CD4-positive, alpha-beta memory T cell (primary cell): ENCODE measurements at places on chromosomes 12 and 14.

DNA sequence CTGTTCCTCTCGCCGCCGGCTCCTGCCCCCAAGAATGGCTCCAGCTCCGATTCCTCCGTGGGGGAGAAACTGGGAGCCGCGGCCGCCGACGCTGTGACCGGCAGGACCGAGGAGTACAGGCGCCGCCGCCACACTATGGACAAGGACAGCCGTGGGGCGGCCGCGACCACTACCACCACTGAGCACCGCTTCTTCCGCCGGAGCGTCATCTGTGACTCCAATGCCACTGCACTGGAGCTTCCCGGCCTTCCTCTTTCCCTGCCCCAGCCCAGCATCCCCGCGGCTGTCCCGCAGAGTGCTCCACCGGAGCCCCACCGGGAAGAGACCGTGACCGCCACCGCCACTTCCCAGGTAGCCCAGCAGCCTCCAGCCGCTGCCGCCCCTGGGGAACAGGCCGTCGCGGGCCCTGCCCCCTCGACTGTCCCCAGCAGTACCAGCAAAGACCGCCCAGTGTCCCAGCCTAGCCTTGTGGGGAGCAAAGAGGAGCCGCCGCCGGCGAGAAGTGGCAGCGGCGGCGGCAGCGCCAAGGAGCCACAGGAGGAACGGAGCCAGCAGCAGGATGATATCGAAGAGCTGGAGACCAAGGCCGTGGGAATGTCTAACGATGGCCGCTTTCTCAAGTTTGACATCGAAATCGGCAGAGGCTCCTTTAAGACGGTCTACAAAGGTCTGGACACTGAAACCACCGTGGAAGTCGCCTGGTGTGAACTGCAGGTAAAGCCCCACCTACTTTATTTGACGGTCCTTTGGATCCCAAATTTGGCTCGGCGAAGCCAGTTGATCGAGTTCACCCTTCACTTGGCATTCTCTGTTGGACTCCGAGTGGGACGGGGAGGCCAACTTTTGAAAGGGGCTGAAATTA, 1.5 kb downstream of the WNK1 start:
- peak; percentile 53 for DNase-seq

- DNase-seq, result peak; percentile 99
These were observed 734 bp downstream of the FOXN3 start for GRCh38 chr14:89416002-89416995.

DNA sequence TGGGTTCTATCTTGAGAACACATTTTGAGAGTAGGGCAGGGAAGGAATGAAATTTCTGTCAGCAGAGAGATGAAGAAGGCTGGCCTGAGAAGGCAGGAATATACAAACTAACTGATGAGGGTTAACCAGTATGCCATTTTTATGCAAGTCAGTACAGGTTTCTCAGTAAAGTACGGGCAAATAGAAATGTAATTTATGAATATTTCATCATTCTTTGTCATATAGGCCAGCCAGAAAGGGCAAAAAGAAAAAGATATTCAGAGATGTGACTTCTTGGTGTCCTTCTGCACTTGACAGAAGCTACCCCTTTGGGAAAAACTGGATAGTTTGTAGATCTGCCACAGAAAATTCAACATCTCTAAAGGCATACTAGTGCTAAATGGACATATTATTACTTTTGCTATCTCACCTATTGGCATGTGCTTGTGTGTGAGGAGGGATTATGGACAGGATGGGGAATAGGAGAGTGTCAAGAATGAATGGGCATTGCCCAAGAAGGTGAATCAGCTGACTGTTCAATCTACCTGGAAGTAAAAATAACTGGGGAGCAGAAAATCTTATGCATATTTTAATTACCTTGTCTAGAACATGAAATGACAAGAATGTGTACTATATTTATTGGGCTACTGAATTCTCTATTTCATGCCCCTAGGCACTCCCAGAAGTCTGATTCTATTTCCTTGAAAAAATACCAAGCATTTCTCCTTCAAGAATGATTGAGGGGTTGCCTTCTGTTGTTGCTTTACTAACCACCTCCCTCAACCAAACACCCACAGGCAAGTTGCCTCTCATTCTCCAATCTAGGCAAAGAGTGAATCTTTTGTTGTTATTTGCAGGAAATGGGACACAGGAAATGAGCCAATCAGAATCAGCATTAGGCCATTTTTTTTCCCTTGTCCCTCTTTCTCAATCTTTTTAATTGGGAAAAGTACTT, 175.1 kb upstream of the SLC38A2 start:
- DNase-seq, result no peak

GRCh38 chr14:21097636-21098075, 799 bp downstream of the ZNF219 start:
- DNase-seq, result peak; percentile 49

- no peak for DNase-seq
These were observed 119.8 kb downstream of the SINHCAF start for GRCh38 chr12:31206038-31206670.

GRCh38 chr12:49821373-49822287, 6.6 kb downstream of the NCKAP5L start:
- DNase-seq, result no peak

GRCh38 chr12:95674163-95674562, 116.4 kb downstream of the NTN4 start:
- DNase-seq, result no peak

- no peak for DNase-seq
These were observed 206.0 kb downstream of the MYRFL start for GRCh38 chr12:70031046-70031445.

DNA sequence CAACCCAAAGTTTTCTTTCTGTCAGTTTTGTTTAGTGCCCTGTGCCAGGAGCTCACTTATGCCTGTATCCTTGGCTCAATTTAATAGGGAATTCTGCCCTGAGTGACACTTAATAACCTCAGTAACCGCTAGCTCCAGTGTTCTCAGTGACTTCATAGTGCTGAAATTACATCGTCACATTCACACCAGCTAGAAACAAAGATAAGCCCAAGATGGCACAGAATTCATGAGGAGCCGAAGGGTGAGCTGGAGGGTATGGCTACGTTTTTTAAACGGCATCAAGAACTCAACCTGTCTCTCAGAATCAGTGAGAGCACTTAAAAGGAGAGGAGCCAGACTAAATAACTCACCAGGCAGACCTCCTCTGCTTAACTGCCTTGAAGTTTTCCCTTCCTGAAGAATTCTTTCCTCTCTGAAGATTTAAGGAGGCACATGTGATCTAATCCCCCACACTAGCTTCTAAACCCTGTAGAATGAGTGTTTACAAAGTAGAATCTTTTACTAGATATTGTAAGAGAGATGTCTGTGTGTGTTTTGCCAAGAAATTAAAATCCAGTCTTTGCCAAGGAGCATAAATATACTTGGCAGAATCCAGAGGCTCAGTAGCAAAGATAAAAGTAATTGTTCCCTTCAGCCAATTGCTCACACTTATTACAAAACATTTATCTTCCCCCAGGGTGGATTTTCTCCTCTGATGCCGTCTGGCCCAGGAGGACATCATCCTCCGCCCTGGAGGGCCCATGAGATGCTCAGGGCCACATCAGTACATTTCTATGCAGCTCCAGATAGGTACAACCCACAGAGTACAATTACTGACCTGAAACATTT, 37.3 kb downstream of the PTGER2 start:
- no peak for DNase-seq

DNA sequence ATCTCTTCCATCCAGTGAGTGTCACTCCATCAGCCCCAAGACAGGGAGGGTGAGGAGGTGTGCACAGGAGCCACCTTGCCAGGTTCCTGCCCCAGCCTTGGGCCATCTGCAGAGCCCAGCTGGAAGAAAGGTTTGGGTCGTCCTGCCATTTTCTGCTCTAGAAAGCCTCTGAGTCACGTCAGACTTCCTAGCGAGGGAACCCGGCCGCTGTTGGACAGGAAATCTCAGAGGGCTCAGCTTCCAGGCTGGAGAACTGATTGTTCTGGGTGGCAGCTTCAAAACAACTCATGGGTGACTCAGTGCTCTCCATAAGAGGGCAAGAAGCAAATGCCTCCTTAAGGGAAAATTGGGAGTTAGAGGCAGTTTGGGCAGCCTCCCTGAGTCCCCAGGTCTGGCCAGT, 16.6 kb downstream of the HIP1R start:
- DNase-seq, result no peak

DNA sequence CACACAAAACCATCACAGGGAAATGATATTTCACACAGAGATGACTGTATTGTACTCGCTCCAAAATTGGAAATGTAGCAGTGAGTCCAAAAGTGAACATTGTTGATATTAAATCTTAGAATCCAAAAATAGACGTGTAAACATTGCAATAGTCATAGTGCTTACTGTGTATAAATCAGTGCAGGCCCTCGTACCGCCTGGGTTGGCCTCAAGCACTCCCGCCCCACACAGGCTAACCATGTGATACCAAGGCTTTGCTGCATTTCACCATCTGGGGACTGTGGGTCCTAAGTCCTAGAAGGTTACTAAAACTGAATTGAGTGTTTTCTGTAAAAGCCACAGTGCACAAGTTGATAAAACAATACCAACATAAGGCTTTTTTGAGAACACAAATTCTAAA, 107.3 kb downstream of the PPP2R5E start:
- DNase-seq, result no peak

- no peak for DNase-seq
These were observed 82.8 kb downstream of the TNFAIP2 start for GRCh38 chr14:103206023-103206481.

- peak; percentile 32 for DNase-seq
These were observed 9.9 kb downstream of the PMEL start for GRCh38 chr12:55955800-55956508.

DNA sequence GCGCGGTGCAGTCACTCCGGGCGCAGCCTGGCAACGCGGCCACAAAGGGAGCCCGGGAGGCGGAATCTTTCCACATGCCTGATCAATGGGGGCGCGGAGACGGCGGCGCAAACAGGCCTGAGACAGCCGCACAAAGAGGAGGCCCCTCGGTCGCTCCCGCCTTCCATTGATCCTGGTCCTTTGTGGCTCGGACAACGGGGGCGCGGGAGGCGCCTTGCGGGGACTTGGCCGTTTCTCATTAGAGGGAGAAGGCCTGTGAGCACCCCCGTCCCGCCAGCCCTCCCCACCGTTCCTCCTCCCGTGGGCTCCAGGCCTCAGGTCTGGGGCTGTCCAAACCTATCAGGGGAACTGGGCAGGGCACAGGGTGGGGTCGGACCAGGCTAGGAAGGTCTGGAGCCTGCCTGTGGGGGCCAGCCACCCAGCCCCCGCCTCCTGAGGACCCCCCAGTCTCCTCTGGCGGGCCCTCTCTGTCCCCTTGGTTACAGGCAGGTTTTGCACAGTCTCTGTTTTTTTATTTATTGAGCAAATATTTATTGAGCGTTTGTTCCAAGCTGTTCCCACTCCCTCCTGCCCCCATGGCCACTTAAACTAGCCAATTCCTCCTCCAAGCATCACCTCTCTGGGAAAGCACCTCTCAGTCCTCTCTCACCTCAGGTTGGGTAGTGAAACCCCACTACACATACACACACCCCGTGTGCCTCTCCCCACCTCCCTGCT, 29.0 kb upstream of the MSI1 start:
- no peak for DNase-seq

DNA sequence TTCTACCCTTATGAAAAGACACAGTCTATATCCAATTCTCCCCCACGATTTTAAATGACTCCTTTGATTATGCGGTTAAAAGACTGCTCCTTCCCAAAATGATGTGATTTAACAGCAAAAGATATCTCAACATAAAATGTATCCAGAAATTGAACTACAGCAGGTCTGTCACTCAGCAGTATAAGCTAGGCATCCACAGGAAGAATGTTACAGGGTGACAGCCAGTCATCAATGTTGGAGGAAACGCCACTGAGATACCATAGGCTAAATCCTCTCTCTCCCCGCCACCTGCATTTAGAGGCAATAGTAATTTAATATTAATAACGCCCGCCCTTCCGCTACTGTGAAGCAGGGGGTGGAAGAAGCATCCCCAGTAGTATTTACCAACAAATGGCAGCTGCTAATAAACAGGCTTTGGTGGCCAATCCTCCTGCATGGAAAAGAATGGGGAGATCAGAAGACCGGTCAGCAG, 613 bp downstream of the RECQL start:
- DNase-seq, result no peak
